ENCODE measurements at places on chromosomes 3 and 15.
A peak's percentile ranks its signal among the peaks of the same experiment; 100 is the strongest.

GRCh38 chr3:43768381-43768973, 77.7 kb downstream of the ABHD5 start:
- DNase-seq = no peak

DNA sequence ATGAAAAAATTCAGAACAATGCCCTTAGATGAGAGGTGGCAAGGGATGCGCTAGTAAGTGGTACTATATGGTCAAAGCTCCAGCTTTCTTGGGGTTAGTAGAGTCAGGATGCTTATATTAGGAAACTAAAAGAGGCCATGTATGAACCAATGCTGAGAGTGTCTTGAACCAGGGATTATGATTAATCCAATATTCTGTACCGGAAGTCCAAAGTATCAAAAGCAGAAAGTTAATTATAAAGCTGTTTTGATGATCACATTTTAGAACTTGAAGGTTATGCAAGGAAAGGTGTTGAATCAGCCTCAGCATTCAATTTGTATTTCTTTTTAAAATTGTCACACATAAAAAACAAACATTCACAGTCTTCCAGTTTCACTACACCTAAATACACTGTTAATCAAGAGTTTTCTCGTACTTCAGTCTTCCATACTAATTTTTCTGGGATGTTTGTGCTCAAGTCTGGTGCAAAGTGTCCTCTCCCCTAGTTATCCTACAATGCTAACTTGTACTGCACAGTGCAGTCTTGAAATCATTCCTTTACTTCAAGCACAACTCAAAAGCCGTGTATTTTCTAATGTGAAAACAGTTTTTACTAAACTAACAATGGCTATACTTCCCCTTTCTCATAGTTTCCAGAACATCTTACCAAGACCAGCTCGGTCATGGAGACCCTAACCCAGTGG, 10.7 kb upstream of the FAH start:
- no peak for DNase-seq

DNA sequence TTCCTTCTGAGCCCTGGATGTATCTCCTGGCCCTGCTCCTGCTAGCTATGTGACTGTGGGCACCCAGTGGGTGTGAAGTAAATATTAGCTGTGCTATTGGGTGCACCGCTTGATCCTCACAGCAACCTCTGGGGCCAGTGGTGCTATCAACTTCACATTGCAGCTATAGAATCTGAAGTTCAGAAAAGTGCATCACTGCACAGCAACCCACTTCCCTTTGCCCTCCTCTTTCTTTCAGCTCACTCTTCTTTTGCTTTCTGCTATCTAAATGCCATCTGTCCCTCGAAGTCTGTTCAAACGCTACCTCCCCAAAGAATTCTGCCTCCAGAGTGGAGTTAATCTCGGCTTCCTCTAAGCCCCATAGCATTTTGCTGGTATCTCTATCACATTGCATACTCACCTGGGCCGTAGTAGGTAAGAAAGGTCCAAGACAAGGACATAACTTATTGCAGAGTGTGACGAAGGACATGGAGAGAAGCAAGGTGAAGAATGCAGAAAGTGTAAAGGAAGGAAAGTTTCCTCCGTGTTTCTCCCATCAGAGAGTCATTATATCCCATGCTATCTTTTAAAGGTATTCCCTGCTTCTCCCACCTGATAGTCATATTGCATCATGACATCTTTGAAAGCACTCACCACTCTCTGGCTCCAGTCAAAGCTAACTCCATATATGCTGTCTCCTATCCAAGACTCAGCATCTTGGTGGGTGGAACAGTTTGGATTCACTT, 57.1 kb upstream of the BCL6 start:
- no peak for DNase-seq

- no peak for DNase-seq
Measured at GRCh38 chr3:169161011-169161410, 502.5 kb downstream of the MECOM start.

DNA sequence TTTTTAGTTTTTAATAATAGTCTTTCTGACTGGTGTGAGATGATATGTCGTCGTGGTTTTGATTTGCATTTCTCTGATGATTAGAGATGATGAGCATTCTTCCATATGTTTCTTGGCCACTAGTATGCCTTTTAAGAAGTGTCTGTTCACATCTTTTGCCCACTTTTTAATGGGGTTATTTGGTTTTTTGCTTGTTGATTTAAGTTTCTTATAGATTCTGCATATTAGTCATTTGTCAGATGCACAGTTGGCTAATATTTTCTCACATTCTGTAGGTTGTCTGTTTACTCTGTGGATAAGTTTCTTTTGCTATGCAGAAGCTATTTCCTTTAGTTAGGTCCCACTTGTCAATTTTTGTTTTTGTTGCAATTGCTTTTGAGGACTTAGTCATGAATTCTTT, 185.4 kb downstream of the SUCNR1 start:
- no peak for DNase-seq

GRCh38 chr3:411226-411625, 214.7 kb downstream of the CHL1 start:
- no peak for DNase-seq

DNA sequence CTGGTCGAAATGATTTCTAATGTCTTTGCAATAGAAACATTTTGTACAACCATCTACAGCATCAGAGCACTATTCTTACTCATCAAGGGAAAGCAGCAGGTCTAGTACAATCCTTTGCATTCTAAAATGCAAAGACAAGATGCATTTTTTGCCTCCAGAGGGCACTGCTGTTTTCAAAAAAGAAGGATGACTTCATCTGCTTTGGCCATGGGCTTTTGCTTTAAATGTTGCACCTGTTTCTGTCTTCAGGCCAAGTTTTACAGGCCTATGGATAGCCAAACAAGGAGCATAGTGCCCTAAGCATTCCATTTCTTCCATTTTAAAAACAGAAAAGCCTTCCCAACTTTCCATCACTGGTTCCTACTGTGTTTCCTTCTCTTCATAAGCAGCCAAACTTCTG, 3.4 kb downstream of the PARP9 start:
- DNase-seq = peak; percentile 53

DNA sequence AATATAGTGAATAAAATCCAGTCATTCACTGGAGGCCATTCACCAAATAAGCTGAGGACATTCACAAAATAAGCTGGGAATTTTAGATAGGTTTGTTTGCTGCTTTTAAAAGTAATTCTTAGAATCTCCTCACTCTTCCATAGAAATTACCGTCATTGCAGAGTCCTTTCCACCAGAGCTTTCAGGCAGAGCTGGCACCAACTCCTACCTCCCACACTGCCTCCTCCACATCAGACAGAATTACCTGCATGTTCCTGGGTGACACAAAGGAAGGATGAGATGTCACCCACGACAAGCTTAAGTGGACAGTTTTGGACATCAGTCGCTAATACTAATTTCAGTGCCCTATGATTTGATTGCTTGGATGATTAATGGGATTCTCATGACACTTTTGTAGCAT, 1113.2 kb downstream of the IGSF11 start:
- DNase-seq = no peak

GRCh38 chr3:127307112-127307835, 19.4 kb upstream of the PRR20G start:
- DNase-seq = no peak

DNA sequence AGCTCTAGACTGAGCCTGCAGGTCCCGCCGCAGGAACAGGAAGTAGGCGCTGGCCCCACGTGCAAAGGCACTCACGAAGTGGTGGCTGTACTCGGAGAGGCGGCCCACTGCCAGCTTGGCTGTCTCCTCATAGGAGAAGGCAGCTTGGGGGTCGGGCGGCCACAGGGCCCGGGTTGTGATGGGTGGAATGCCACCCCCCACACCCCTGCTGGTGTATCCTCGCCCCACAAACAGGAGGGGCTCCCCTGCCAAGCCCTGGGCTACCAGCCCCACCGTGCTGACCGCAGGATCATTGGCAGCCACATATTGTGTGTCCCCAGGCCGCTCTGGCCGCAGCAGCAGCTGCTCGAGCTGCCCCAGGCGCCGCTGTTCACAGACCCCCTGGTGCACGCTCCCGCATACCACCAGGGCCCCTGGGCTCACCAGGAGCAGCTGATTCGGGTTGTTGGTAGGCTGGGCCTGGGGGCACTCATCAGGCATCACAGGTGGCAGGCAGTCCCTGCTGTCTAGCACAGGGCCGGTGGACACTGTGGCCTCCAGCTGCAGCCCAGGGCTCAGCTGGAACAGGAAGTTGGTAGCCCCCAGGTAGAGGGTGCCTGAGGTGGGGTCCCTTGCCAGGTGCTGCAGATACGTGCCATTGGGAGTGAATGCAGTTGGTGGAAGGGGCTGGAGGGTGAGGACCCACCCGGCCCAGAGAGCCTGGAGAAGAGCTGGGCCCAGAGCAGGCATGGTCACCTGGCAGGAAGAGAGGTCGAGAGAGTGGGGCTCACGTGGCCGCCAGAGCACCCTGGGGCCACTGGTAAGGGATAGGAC, 5.8 kb downstream of the PLXNB1 start:
- DNase-seq = no peak

GRCh38 chr15:83926116-83926515, 272.2 kb downstream of the ADAMTSL3 start:
- no peak for DNase-seq

GRCh38 chr15:48467801-48468200, 136.6 kb downstream of the DUT start:
- no peak for DNase-seq

- DNase-seq = no peak
Measured at GRCh38 chr3:116067326-116067725, 378.0 kb downstream of the LSAMP start.

GRCh38 chr15:71080705-71081104, 34.6 kb upstream of the THSD4 start:
- no peak for DNase-seq

GRCh38 chr15:93477188-93477587, 388.2 kb upstream of the RGMA start:
- DNase-seq = no peak

DNA sequence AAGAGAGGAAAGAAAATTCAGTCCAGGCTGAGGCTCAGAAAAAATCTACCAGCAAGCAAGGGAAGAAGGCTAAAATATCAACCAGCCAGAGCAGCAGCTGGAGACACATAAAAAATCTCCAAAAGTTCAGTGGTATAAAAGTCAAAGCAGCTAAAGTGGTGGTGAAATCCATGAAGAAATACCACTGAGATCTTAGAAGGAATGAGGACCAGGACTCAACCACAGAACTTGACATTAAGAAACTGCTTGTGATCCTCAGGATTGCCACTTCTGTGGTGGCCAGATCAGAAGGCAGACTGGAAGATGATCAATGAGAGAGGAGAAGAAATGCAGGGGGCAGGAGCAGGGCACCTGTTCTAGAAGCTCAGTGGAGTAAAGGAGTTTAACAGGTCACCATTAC, 22.5 kb downstream of the CNTN3 start:
- no peak for DNase-seq

- no peak for DNase-seq
Measured at GRCh38 chr15:78654272-78654671, 13.3 kb upstream of the CHRNB4 start.

GRCh38 chr3:162670181-162670580, 1173.6 kb downstream of the OTOL1 start:
- DNase-seq = no peak

DNA sequence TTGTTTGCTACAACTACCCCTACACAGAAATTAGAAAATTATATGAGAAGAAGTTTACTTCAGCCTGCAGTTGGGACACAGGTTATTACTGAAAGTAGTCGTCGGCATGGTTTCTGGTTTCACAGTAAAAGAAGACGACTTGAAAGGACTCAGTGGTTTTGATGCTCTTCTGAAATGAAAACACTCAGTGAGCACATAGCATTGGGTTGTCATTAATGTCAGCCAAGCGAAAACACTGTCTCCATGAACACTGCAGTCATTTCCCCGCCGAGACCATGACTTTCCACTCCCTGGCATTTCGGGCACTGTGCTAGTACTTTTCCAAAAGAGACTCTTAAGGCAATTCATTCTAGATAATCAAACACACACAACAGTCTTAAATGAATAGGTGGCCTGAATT, 69.2 kb upstream of the ICE2 start:
- DNase-seq = no peak

- DNase-seq = peak; percentile 5
Measured at GRCh38 chr3:159322322-159322939, 520.6 kb downstream of the MFSD1 start.

DNA sequence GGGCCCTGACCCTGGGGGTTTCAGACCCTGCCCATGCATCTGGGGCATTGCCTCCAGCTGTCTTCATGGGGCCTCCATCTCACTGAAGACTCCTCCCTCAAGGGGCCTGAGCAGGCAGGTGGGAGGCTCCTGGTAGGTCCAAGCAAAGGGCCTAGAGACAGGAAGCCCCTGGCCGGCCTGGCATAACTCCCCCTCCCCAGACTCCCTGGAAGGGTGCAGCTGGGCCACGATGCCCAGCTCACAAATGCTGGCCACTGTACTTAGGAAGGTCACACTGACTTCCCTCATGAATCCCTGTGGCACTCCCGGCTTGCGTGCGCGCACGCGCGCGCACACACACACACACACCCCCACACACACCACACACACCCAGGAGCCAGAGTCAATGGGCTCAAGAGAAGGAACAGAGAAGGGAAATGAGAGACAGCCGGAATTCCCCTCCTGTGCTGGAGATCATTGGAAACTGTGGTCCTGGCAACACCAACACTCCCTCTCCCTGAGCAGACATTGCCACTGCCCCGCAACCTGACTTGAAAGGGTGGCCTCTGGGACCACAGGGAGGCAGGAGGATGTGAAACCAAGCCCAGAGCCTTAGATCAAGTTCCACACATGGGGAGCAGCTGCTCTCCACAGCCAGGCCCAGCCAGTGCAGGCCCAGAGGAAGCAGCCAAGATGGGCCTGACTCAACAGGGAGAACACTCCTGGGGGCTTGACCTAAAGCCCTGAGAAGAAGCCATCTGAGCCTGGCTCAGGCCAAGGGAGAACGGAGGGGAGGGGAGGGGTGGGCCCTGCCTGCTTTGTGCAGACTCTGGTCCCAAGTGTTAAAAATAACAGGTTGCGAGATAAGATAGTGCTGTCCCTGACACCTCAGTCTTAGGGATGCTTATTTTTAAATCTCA, 69.7 kb downstream of the SCN5A start:
- DNase-seq = no peak

DNA sequence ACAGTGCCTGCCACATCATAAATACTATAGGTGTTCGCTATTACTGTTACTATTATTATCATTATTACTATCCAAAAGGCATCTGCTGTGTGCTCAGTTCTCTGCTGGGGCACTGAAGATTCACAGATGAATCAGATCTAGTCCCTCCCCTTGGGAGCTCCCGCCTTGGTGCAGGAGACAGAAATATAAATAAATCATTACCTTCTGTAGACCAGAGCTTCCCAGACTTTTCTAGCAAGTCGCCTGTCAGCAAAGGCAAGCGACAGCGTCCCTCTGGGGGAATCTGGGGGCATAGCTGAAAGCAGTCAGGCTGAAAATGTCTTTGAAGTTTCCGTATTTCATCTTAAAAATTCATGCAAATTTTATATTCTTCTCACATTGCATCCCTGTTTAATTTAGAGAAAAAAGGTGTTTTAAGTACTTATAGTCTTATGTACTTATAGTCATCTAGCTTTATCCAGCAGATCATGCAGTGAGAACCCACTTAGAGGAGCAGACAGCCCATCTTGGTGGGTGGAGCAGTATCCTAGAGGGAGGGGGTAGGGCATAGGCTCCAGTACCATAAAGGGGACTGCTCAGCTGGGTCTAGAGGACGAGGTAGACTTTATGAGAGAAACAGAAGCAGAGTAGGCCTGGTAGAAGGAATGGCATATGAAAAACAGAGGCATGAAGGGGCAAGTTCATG, 10.4 kb upstream of the BRPF1 start:
- DNase-seq = no peak
